ENCODE measurements at places on chromosomes 4 and X. TPM values are rescaled to one million over a fixed set of nuclear protein-coding genes. Genes with fewer than 3 reads are reported as not detected.

The CNKSR2 gene
- polyA plus RNA-seq: 0.65 TPM

The GRK4 gene
- 5.5 TPM for polyA plus RNA-seq

The CRLF2 gene
- not detected for polyA plus RNA-seq

The CENPE gene
- polyA plus RNA-seq: 1.3 TPM

GRCh38 chr4:86014599-86014998, 345.3 kb downstream of the MAPK10 start:
- H3K36me3 ChIP-seq: no peaks in the 10 kb centered on the region
- no peak overlapping the region for H3K4me3 ChIP-seq
- H3K27me3 ChIP-seq: no peaks in the 10 kb centered on the region
- peaks cover 23% of the 10 kb centered on the region for H3K4me1 ChIP-seq

- H3K27me3 ChIP-seq: no peaks in the 10 kb centered on the region
- H3K27ac ChIP-seq: no peak overlapping the region
- no peaks in the 10 kb centered on the region for H3K36me3 ChIP-seq
- H3K4me3 ChIP-seq: no peak overlapping the region
- no peak for DNase-seq
- no peaks in the 10 kb centered on the region for H3K4me1 ChIP-seq
Measured at GRCh38 chr4:125703443-125703842, 388.7 kb downstream of the FAT4 start.

DNA sequence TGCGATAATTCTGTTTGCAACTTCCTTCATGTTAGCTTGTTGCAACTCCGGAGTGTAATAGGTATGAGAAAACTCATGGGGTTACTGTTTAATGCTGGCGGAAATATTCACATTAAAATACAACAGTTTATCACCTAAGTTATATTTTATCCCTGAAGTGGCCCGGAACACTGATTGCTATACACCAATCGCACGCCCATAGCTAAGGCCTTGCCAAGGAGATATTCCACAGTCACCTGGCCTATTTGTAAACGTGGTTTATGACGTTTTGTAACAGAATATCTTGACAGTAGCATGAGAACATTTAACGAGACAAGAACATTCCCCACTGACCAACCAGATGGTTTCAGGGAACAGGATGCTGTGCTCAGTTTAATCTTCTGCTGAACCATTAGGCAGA, 23.2 kb upstream of the FAM90A26 start:
- H3K27me3 ChIP-seq: no peaks in the 10 kb centered on the region
- no peak for DNase-seq
- H3K36me3 ChIP-seq: peaks cover 8% of the 10 kb centered on the region
- H3K4me1 ChIP-seq: no peaks in the 10 kb centered on the region
- H3K27ac ChIP-seq: no peak overlapping the region

DNA sequence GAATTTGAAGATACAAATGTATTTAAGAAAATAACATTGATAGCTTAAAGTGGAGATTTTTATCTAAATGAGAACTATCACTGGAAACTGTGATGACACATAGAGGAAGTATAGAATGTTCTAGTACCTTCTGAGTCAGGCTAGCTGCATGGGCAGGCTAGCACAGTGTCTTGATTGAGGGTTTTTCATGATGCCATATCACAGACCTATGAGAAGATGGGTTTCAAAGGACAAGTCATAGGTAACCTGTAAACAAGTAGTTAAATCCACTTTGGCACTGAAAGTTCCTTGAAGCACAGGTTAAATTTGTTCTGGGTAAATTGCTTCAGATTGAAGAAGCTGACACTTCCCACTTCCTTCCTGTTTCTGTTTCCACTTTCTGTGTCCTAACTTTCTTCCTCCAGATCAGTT, 48.2 kb upstream of the CDKN2AIP start:
- no peak overlapping the region for H3K27ac ChIP-seq
- H3K36me3 ChIP-seq: no peaks in the 10 kb centered on the region

- no peaks in the 10 kb centered on the region for H3K27me3 ChIP-seq
- no peak overlapping the region for H3K27ac ChIP-seq
- DNase-seq: no peak
- H3K4me1 ChIP-seq: no peaks in the 10 kb centered on the region
Measured at GRCh38 chr4:153010146-153010545, 74.0 kb downstream of the FHDC1 start.

- no peak overlapping the region for H3K4me3 ChIP-seq
- H3K4me1 ChIP-seq: no peaks in the 10 kb centered on the region
- no peak for DNase-seq
- no peak overlapping the region for H3K27ac ChIP-seq
- H3K27me3 ChIP-seq: no peaks in the 10 kb centered on the region
Measured at GRCh38 chrX:108361316-108361715, 76.9 kb downstream of the COL4A6 start.
